DMS 273 treated with DMSO at 0.1 percent for 48 hours (cell line): ENCODE measurements at places on chromosomes 4 and X.

DNA sequence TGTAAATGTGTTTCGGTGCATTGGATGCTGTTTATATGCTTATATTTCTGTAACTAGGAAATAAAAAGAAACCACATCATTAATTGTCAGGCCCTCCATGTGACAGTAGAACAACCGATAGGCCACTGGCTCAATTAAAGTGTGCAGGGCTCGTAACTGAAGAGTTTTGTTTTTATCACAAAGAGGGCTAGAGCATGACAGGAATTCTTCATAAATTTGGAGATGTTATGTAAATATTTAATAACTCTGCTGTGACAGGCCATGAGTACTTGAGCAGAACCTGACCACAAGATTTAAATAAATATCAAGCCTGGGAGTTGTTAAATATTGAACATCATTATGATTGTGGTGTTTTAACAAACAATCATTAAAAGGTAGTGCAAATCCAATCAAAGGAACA, 55.9 kb downstream of the MID1 start:
- no peak for DNase-seq

GRCh38 chr4:33160126-33160525, 2440.0 kb downstream of the PCDH7 start:
- DNase-seq, result peak; percentile 1

DNA sequence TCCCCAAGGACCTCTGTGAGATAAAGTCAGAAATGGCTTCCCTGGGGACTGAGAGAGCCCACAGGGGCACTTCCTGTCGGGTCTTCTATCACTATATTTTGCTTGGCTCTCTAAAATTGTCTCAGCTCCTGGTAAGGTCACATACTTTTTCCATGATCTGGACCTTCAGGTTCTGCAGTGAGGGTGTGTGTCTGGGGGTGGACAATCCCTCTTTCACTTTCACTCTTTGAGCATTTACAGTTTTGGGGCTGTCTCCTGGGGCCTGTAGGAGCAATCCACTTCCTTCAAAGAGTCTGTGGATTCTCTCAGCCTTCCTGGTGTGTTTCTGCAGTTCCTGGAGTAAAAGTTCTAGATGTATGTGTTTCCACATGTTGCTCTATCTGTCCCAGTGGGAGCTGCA, 335.7 kb downstream of the FSTL5 start:
- no peak for DNase-seq

DNA sequence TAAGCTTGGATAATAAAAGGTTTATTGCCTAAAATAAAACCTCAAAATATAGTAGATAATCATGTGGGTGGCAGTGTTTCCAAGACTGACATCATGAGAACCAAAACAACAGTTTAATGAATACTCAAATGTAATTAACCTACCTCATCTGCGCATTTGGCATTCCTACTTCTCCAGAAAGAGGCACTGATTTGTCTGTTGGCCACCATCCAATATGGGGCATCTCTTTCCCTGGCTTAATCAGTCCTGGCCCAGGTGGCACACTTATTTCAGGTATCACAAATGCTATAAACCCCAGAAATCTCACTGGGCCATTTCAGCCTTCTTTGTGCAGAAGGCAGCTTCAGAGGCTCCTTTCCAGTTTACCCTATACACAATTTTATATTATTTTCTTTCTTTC, 192.2 kb downstream of the COMMD8 start:
- DNase-seq, result no peak

DNA sequence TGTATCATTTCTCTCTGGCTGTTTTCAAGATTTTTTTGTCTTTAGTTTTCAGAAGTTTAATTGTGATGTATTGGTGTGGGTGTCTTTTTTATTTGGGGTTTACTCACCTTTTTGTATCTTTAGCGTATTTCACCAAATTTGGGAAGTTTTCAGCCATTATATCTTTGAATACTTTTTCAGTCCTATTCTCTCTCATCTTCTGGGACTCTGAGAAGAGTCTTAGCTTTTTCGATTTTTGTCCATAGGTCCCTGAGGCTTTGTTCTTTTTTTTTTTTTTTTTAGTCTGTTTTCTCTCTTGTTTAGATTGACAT, 23.8 kb downstream of the KDM6A start:
- no peak for DNase-seq

GRCh38 chr4:140807491-140808252, 51.5 kb upstream of the TBC1D9 start:
- peak; percentile 10 for DNase-seq

DNA sequence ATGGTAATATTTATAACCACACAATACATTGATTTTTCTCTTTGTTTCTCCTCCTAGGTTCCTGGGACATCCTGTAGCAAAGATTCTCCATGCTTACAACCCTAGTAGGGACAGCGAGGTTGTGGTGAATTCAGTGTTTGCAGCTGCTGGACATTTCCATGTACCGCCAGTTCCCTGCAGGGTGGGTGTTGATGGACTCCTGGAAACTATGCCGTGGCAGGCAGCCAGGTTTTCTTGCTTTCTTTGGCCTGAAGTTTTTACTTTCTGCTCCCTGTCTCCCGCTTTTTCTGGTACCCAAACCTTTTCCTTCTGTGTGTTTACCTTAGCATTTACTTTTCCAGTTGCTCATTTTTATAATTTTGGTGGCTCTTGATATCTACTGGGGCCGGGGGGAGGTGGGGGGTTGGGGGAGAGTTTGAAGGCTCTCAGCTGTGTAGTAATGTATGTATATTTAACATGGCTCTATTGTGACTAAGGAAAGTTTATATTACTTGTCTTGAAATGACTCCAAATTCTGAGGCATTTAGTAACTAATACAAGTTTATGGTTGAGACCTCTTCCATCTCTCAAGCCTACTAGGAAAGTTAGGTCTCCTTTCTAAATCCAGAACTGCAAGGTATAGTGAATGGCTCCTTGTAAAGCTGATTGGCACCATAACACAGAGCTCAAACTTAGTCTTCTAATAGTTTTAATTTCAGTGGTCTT, 89.7 kb downstream of the TMEM131L start:
- no peak for DNase-seq

GRCh38 chr4:6002492-6002833, 15.8 kb downstream of the C4orf50 start:
- DNase-seq, result no peak

GRCh38 chrX:56853436-56853835, 124.4 kb downstream of the NBDY start:
- no peak for DNase-seq

GRCh38 chrX:13968198-13968597, 61.5 kb downstream of the GEMIN8 start:
- DNase-seq, result no peak

- no peak for DNase-seq
Observed at GRCh38 chr4:119041396-119041795, 94.2 kb upstream of the MYOZ2 start.

DNA sequence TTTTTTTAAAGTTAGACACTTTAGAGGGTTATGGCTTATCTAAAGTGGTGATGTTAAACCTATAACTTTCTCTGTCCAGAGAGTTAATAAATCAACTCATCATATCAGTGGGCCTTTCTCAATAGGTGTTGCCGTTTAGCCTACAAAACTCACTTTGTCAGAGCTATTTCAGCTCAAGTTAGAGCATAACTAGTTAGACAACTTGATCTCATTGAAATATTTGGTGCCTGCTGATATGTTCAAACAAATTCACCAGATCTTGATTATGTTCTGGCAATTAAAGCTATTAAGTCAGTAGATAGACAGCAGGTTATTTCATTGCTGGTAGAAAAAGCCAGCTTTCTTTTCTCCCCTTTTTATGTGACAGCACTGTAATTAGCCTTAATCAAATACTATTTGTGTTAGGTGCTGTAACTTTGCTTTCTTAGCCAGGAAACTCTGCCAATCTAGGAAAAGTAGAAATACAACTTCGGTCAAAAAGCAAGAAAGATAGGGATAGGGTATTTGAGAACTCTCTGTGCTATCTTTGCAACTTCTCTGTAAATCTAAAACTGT, 191.8 kb downstream of the MAML3 start:
- DNase-seq, result no peak

DNA sequence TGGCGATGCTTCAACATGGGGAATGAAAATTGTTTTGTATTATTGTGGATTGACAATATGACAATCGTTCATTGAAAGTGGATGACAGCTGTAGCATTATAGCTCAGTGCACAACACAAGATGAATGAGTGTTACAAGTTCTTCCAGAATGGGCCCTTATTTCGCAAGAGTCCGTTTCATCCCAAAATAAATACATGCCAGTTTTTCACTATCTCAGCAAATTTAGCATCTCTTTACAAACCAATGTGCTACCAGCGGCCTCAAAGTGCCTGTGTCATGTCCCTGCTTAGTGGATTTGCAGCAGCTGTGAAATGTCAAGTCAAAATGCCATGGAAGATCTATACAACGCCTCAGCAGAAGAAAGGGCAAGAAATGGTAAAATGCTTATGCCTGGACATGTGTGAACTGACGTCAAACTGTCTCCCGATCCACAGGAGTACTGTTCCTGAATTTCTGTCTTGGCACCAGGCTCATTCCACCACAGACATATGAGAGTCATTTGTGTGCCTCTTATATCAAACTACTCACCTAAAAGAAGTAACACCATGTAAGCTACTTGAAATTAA, 109.6 kb downstream of the MAML3 start:
- no peak for DNase-seq

DNA sequence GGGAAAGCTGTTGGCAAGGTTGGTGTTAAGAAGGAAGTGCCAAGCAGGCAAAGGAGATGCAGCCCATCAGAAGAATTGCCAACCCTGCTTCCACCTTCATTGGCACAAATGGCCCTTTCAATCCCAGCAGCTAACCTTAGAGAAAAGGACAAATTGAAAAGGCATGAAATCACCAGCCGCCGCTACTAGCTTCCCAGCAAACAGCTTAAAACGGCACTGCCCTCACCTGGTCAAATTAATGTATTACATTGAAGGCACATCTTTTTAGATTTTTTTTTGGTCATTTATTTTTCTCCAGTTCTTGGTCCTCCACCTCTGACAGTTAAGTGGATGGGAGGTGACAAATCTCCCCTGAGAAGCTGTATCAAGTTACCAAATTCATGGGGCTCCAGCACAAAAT, 51.0 kb upstream of the NHSL2 start:
- peak; percentile 10 for DNase-seq

DNA sequence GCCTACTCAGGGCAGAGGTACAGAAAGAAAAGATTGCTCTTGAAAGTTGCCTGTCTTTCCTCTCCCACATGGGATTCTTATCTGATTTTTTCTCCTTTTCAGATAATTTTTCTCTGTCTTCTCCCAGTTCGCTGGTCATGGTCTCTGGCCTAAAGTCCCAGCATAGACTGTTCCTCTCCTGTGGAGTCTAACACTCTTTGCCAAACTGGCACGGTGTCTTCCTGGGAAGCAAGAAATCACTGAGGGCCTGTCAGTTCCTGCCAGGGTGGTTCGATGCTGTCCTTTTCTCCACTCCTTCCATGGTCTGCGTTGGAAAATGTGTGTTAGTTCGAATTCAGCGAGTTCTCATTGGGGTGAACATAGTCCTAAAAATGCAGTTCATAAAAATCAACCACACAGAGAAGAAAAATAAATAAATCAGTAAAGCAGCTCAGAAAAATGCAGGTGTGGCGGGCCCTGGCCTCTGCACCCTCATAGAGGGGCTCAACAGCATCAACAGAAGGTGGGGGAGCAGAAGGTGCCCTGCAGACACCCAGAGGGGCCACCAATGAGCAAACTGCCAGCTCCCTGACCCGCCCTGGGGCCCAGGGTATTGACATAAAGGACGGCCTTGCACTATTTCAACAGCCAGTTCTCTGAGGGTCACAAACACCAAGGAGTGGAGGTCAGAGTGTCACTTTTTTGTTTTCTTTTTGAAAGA, 2.1 kb downstream of the RGN start:
- DNase-seq, result no peak

- no peak for DNase-seq
Observed at GRCh38 chr4:151524610-151525009, 115.6 kb downstream of the FHIP1A start.

- DNase-seq, result peak; percentile 2
Observed at GRCh38 chrX:12814420-12814819, 23.2 kb downstream of the PRPS2 start.

GRCh38 chr4:113815826-113816225, 54.3 kb upstream of the CAMK2D start:
- no peak for DNase-seq

DNA sequence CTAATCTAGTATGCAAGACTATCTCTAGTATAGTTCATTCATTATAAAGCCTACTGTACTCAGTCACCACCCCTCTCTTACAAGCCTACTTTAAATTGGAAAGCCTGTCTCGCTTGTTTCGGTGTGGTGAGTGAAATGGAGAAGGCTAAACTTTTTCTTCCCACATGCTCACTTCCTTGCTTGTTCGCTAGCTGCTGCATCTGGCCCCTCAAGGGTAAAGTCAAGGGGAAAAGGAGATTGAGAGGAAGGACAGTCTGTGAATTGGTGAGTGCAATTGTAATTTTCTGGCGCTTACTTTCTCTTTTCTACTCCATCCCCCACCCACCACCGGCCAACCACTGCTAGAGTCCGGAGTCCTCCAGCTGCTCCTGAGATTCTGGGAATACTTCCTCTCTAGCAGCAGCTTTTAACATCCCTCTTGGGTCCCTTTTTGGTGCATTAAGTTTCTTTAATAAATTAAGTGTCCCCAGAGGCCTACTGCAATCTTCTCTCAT, 12.1 kb upstream of the ARAP2 start:
- no peak for DNase-seq

DNA sequence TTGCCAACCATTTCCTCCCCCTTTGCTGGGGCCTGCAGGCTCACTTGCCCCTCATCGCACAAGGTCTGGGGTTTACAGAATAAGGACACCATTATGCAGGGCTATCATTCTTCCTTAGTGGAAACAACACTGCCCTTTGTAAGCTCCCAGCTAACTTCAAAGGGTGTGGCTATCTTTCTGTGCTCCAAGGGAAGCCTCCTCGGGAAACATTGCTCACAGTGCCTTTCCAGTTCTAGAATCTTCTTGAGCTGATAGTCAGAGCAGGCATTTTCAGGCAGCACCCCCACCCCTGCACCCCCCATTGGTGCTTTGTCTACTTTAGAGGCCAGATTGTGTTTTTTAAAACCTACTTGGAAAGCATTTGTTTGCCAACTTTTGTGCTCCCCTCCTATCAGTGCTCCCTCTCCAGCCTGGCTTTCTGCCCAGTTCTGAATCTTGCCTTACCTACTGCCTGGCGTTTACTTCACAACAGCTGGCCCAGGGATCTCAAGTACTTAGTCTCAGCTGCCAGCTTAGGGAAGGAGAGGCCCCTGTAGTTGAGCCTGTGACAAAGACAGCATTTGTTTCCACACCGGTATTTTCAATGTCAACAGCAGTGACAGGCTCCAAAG, 53.5 kb downstream of the PLAC1 start:
- peak; percentile 93 for DNase-seq

DNA sequence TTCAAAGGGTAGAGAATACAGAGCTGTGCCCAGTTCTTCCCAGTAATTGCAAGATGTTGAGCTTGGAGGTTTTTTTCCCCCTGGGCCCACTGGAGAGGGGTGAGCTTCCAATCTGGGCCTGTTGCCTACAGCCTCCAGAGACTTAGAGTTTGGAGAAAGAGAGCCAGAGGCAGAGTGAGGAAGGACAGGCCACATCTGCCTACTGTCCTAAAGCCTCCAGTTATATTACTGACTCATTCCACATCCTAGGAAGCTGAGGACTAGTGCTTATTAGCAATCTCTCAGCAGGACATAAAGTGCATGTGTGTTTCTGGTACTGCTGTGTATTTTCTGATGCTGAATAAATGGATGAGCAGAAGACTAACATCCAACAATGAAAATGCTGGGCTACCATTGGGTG, 181.0 kb upstream of the MAMLD1 start:
- no peak for DNase-seq

GRCh38 chr4:4269856-4270255, 20.1 kb downstream of the LYAR start:
- no peak for DNase-seq

GRCh38 chr4:8846826-8847225, 24.8 kb downstream of the HMX1 start:
- DNase-seq, result no peak

- DNase-seq, result no peak
Observed at GRCh38 chr4:54101190-54102041, 1.5 kb downstream of the GSX2 start.
